ENCODE measurements at places on chromosomes 4 and X.

- DNase-seq: no peak
These were observed 212.6 kb upstream of the JADE1 start for GRCh38 chr4:128596853-128597252.

- no peak for DNase-seq
These were observed 395.5 kb upstream of the BOD1L1 start for GRCh38 chr4:14023036-14023435.

DNA sequence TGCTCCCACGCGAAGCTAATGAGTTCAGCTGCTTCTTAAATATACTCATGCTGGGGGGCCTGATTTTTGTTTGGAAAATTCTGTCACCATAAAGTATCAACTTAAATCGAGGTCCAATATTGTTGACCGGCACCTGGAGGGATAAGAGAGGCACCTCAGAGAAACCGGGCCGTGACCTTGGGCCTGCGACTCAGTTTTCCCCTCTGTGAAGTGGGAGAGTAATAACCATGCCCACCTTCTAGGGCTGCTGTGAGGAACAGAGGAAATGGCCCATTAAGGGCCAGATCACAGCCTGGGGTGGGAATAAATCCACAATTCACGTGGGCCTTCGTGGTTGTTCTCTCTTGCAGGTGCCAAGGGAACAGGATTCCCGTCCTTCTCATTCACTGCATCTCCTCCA, 39.4 kb downstream of the ZBTB49 start:
- DNase-seq: no peak

DNA sequence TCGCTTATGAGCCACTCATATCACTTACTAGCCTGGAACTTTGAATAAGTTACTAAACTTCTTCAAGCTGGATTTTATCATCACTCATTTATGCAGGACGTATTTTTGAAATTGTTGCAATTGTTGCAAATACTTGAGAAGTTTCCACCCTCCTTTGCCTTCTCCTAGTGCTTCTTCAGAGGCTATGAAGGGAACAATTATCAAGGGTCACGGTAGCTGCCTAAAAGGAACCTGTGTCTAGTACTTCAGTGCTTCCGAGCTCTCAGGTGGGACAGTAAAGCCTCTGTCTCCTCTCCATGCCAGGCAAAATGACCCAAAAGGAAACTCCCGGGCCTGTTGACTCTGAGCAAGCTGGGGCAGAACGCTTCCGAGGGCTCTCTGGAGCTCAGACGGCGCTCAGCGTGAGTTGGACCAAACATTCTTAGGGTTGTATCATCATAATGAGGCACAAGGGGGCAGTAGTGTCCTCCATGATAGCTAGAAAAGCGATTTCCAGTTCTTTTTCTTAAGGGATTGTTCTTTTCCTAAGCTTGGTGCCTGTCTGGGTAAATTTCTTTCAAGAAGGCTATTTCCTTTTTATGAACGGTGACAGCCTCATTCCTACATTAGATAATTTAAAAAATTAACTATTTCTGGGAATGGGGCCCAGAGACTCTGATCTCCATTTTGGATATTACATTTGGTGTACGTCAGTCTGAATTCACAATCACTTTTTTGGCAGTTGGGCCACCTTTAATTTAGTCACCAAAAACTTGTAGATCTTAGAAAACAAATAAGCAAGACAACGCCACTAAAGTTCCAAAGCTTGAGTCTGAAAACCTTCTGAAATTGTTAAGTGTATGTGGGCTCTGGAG, 73.1 kb downstream of the PACRGL start:
- DNase-seq: peak; percentile 78

- DNase-seq: peak; percentile 29
These were observed 1509.6 kb downstream of the ADGRL3 start for GRCh38 chr4:62709618-62710252.

DNA sequence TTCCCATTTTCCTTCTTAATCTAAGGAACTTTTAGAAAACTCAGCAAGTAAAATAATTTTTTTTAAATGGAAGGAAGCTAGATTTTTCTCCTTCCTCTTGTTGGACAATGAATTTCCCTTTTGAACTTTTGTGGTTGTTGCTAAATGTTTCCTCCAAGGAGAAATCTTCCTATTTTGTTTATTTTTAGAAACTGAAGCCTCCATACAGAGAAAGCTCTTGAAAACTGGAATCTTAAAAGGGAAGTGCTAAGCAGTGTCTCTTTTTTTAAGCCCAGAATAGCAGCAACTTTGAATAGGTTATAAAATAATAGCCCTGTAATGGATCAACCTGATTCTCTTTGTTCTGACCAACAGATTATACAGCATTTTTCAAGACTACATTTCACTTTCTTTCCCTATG, 15.1 kb upstream of the DCLK2 start:
- DNase-seq: no peak

- DNase-seq: no peak
These were observed 10.9 kb downstream of the CCNG2 start for GRCh38 chr4:77167866-77168265.

DNA sequence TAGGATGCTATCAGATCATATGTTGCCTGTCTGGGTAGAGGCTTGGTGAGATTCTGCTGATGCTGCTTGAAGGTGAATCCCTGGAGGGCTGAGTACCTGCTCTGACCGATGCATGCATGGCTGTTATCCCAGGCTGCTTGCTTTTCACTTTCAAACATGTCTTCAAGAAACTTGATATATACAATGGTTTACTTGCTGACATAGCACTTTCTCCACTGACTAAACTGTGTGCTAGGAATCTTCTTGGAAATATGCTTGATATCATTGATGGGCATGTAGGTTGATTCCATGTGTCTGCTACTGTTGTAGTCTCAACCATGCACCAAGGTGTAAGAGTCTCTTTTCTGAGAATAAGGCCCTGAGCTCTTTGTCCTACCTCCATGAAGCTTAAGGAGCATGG, 79.6 kb upstream of the WDR1 start:
- no peak for DNase-seq

DNA sequence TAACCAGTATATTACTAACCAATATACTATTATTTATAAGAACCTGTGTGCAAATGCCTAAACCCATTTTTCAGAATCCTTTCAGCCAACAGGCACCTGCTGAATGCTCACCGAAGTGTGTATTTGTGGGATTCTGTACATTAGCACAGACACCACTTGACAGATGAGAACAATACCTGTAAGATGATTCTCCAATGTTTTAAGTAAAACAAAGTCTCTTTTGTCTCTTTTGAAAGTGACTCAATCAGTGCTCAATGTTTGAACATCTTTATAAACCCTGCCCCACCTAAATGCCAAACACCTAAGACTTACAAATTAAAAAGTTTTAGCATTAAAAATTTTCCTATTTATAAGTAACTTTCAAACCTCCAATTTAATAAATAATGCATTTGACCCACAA, 763 bp downstream of the ASB9 start:
- DNase-seq: no peak

DNA sequence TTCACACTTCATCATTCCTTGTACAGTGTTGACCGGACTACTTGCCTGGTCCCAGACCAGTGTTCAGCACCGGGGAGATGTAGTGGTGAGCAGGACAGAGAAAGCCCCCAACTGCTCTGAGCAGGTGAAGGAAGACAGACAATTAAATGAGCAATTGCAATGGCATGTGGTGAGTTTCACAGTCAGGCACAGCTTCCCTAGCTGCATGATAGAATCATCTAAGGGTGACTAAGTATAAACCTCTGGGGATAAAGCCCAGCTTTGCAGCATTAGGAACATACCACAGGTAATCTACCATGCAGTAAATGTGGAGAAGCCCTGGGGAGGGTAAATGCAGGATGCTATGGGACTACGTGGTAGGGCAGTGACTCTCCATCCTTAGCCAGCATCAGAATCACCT, 47.8 kb downstream of the TMA16 start:
- DNase-seq: no peak

DNA sequence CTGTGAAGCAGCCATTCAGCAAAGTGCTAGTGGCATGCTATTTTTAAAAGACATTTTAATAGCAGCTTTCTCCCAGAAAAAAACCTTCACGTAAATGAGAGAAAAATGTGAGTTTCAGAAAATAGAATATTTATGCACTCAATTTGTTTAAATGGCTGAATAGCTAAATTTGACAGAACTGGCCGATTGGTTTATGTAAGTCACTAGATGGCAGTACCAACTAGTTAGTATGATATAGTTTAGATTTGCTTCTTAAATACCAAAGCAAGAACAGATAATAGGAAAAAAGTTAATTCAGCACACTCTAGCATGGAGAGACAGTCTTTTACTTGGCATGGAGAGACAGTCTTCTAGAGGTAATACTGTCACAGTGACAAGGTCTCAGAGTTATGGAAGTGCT, 250.1 kb downstream of the SNCA start:
- DNase-seq: no peak

GRCh38 chr4:70538869-70539268, 20.5 kb downstream of the AMTN start:
- DNase-seq: no peak

GRCh38 chrX:114906984-114907510, 110.4 kb downstream of the IL13RA2 start:
- DNase-seq: no peak

DNA sequence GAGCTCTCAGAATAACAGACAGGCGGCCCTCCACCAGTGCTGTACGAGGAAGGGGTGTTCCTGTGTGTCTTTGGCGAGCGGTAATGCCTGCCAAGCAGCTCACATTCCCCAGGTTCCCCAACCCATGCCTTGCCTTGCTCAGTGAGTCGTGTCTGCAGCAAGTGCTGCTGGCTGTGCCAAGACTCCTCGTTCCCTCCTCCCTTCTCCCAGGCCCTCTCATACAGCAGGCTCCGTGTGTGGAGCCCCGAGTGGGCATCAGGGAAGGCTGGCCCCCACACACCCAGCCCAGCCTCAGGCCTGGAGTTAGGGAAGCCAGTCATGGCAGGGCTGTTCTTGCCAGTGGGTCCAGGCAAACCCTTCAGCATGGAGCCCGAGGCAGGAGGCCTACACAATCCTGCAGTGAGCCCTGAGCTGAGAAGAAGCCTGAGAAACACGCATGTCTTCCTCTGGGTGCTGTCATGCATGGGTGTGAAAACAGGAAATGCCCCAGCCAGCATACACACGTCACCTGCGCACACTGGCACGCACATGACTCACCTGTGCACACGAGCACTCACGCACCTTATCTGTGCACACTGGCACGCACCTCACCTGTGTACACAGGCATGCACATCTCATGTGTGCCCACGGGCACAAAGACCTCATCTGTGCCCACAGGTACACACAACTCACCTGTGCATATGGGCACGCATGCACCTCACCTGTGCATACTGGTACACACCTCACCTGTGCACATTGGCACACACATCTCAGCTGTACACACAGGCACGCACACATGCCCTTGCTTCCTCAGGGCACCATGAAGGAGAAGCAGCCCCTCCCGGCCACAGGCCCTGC, 238.7 kb downstream of the DHRSX start:
- DNase-seq: no peak

DNA sequence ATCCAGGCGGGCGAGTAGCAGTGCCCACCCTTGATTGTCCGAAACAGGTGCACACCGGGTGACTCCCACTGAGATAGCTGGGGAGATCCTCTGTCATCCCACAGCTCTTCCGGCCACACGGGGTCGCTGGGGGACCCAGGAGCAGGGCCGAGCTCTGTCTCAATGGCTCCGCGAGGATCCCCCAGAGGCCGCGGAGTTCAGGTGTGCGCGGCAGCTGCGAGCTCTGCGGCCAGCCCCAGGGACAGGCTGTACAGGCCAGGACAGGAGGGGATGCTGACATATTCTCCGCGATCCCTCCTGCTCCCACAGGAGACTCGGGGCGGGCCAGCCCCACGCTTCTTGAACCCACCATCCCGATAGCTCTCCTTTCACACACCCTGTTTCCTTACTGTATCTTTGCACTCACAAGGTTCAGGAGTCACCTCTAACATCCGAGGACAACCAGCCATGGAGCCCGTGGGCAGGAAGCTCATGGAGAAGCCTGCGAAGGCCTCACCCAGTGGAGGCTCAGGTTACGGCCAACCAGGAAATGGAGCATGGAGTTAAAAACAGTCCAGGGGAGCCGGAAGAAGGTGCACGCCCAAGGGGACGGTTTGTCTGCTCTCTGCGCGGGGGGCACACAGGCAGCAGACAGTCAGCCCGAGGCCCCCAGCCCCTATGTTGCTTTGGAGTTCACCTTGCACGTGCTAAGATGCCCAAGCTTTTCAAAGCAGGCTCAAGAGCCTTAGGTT, 77.9 kb upstream of the AMELX start:
- DNase-seq: no peak

DNA sequence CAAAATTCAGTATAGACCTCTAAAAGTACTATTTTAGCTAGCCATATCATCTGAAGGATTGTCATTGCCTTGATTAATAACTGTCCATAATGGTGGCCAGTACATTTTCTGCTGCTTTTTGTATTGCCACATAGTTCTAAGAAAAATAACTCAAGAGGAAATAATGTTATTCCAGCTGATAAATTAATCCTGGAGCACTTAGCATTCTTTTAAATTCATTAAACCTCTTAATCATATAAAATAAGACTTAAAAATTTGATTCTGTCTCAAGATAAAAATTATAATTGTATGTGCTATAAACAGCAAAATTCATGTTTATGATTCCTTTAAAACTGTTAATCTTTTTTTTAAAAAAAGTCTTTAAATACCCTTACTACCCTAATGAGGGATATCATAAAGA, 12.7 kb downstream of the PTPN13 start:
- DNase-seq: no peak

All from D341Med (cell line).